Airway epithelial cell (primary cell): ENCODE measurements at places on chromosomes 6 and 20. TPM values are rescaled to one million over a fixed set of nuclear protein-coding genes. Genes with fewer than 3 reads are reported as not detected.

The RBM24 gene
- 0.70 and 1.9 TPM in 2 replicates for total RNA-seq

The GFRAL gene
- total RNA-seq, result not detected in 2 replicates

The ARMH2 gene
- not detected in 2 replicates for total RNA-seq

The NOX3 gene
- total RNA-seq, result not detected in 2 replicates

The ARHGAP40 gene
- total RNA-seq, result 0.74 and 0.92 TPM in 2 replicates

The CD109 gene
- 61.1 and 80.5 TPM in 2 replicates for total RNA-seq
